ENCODE measurements at places on chromosomes 2 and 18.

DNA sequence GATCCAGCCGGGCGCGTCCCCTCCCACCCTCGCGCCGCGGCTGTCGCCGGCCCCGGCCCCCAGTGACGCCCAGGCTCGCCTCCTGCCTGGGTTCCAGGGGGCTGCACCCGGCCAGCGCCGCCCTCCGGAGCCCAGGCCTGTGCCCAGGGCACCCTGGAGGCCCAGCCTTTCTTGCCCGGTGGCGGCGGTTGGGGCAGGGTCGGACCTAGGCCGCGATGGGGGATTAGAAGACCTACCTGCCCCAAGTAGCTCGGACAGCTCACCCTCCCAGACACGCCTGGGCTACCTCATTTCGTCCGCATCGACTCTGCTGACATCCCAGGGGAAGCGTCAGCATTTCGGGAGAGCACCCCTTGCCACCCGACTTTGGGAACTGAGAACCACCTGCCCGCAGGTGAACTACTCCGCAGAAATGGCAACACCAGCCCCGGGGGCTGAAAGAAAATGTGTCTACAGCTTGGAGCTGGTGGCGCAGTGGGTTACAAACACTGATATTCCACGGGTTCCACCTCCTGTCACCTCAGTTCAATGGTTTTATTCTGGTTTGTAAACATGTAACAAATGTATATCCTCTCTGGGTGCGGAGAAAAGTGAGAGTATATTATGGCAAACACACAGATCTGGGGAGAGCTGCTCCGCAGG lies 834 bp upstream of the ARL4C start:
- no peak for DNase-seq

DNA sequence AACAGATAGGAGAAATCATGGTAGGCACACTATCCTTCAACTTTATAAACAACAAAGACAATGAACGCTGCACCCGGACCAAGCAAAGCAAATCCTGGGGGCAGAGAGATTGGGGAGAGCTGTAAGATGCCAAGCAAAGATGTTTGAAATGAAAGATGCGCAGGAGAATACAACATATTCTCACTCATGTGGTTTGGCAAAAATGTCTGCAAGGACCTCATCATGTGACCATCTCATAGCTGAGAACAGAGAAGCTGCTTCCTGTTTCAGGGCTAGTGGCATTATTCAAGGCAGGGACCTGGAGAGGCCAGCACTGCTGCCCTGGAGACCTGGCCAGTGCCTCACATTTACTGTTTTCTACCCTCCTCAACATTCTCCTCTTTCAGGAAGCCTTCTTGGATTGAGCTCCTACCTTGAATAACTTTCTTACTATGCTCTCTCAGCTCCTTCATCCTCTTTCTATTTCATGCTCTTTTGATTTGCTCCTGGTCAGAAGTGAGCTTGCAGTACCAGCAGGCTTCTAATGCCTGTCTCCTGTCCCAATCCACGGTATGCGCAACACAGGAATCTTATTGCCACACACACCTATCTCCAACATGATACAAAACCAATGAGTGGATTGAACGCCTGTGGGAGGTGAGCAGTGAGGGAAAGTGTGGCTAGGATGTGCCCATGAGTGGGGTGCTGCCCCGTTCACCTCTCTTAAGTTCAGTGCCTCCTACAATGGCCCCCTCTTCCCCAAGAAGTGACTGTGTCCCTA lies 133.0 kb downstream of the CELF4 start:
- DNase-seq, result no peak

GRCh38 chr2:72210470-72210869 lies 62.8 kb upstream of the CYP26B1 start:
- no peak for DNase-seq

GRCh38 chr2:105570757-105571156 lies 171.9 kb upstream of the FHL2 start:
- DNase-seq, result no peak

GRCh38 chr2:203815541-203815898 lies 52.1 kb upstream of the CTLA4 start:
- DNase-seq, result no peak

- DNase-seq, result no peak
Observed at GRCh38 chr2:196657333-196657732, 17.8 kb downstream of the CCDC150 start.

DNA sequence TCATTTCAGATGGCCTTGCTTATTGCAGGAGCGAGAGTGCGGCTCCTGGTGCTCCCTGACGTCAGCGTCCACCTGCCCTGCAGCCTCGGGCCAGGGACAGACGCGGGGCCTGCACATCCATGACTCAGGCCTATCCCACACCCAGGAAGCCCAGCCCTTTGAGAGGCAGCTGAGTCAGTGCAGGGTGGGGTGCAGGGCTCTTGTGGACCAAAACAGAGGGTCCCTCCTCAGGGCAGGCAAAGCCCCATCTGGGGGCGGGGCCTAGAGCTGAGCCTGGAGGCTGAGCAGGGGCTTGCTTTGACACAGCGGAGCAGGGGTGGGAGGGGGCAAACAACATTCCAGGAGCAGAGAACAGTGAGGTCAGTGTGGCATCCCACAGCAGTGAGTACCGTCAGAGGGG lies 7.7 kb upstream of the ARHGEF4 start:
- DNase-seq, result no peak

DNA sequence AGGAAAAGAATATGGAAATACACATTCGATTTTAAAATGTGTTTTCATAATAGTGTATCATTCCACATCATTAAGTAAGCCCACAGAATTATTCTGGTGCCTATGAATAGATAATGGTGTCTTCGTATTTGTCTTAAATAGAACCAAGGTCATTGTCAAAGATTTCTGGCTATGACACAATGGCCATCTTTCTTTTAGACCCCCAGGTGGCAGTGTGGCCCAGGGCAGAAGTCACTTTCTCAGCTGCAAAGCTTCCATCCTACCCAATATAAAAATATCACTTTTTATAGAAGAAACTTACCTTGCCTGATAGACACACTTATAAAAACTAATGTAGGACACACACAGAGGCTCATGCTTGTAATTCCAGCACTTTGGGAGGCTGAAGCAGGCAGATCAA lies 57.5 kb downstream of the ZRANB3 start:
- DNase-seq, result peak; percentile 3

GRCh38 chr2:95021847-95022246 lies 3.7 kb upstream of the MAL start:
- no peak for DNase-seq

DNA sequence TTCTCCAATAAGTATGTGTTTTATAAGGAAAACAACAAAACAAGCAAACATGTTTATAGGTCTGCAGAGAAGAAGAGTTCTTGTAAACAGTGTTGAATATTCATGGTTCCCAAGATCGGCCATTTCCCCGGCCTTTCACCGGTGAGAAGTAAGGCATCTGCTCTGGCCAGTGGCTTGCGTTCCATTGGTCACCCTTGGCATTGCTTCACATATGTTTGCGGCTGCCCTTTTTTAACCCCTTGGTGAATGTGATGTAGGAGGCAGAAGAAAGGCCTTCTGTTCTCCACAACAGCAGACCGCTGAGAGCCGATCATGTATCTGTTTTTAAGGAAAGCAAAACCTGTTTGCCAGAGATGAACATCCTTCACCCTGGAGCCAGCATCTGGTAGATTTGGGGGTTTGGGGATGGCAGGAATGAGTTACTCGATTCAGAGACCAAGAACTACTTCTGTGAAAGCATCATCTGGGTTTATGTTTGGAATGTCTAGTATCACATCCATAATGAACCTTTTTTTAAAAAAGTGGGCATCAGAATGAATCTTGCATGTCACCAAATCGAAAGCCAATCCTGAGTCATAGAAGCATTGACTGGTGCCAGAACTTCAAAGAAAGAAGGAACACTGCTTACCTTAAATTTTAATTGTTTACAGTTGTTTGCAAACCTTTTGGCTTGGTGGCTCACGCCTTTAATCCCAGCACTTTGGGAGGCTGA lies 112.3 kb downstream of the AGAP1 start:
- DNase-seq, result no peak

GRCh38 chr2:175627405-175627804 lies 374.7 kb downstream of the LNPK start:
- no peak for DNase-seq

- DNase-seq, result no peak
Observed at GRCh38 chr2:54541995-54542394, 85.9 kb downstream of the SPTBN1 start.

DNA sequence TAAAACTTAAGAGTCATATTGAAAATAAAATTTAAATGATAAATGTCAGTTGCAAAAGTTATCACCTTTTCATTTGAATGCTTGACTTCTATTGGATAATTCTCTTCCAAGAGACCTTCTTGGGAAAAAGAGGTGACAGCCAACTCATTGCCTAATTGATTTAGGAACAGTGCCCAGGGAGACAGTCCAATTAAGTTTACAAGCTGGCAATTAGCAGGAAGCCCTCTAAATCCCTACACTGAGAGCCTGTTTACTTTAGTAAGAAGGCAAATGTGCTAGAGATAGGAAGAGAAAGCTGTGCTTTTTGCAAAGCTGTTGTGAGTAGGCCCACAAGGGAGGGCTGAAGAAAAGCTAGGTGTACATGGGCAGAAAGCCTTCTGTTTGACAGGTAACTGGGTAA lies 189.1 kb downstream of the WDPCP start:
- DNase-seq, result peak; percentile 1

DNA sequence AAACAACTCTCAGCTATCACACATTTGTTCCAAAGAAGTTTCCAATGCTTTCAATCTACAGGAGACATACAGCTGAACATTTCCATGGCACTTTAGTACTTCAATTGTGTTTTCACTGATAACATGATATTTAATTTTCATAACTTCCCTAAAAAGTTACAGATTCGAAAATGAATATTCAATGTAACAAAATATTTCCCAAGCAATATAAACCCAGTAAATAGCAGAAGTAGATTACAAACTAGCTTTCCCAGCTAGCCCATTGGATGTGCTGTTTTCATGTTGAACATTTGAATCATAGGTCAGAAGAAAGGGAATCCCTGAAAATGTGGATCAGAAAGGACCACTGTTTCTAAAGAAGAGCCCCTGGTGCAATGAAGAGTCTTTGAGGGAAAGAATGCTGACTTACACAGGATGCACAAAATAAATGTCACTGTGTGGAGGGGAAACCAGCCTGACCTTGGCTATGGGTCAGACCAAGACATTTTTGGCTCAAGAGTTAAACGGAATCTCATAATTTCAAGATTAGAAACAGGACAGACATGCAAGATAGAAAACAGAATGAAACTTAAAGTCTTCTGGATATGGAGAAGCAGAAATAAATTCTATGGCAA lies 22.5 kb downstream of the CYTIP start:
- DNase-seq, result no peak

DNA sequence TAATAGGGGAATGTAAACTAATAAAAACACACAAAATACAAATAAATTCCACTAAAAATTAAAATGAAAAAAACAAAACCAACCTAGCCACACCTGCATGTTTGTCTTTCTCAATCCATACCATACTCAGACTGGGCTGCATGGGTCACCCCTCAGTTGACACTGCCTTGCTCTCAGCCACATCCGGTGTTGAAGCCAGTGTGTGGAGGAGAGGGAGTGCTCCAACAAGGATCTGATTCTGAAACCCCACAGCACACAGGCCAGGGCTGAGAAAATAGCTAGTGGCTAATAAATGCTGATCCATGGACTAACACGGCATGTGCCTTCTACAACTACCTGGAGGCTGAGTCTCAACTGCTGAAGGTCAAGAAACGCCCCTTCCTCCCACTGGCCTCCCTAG lies 13.7 kb downstream of the RND3 start:
- no peak for DNase-seq

- DNase-seq, result no peak
Observed at GRCh38 chr2:44275927-44276303, 635 bp downstream of the SLC3A1 start.

- DNase-seq, result peak; percentile 26
Observed at GRCh38 chr2:219736209-219736608, 108.8 kb downstream of the SLC4A3 start.

DNA sequence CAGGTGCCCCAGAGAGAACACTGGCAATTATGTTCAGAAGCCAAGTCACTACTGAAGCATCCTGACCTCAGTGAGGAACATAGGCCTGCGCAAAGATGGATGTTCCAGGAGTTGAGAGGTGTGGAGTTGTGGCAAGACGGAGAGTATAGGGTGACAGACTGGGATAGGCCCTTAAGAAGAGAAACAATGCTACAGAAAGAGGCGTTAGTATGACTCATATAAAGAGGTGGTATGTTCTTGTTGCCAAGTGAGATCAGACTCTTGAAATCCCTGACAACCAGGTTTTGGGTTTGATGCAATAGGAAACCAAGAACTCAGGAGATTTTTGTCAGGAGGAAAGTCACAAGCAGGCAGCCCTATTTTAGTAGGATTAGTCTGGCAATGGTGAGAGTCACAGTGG lies 185.6 kb downstream of the RIT2 start:
- no peak for DNase-seq

- DNase-seq, result no peak
Observed at GRCh38 chr2:71880846-71881610, 266.6 kb downstream of the CYP26B1 start.
